ENCODE measurements at places on chromosomes 1 and 21.

DNA sequence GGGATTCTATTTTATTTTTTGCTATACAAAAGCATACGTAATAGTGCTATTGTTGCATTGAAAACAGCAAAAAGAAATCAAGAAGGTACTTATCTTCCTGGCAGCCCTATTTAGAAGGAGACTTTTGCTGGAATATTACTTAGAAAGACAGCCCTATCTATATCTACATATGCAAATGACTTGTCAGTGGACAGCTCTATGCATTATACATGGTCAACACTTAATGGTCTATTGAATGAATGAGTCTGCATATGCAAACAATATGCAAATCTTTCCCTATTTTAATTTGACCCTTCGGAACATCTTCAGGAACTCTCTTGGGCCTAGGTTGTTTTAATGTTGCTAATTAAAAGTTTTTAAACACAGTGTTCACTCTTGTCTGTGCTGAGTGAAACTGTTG is 110.8 kb downstream of the PLXNA2 start:
- H3K4me1 ChIP-seq: peaks cover 36% of the 10 kb centered on the region
- no peak overlapping the region for H3K4me3 ChIP-seq
- H3K36me3 ChIP-seq: no peaks in the 10 kb centered on the region
- no peak for DNase-seq
- H3K27me3 ChIP-seq: peaks cover 16% of the 10 kb centered on the region

- H3K4me3 ChIP-seq: peak overlapping the region; percentile 79
- H3K27me3 ChIP-seq: no peaks in the 10 kb centered on the region
- H3K4me1 ChIP-seq: peaks cover 33% of the 10 kb centered on the region
Measured at GRCh38 chr1:167720965-167721616, 691 bp upstream of the MPZL1 start.

DNA sequence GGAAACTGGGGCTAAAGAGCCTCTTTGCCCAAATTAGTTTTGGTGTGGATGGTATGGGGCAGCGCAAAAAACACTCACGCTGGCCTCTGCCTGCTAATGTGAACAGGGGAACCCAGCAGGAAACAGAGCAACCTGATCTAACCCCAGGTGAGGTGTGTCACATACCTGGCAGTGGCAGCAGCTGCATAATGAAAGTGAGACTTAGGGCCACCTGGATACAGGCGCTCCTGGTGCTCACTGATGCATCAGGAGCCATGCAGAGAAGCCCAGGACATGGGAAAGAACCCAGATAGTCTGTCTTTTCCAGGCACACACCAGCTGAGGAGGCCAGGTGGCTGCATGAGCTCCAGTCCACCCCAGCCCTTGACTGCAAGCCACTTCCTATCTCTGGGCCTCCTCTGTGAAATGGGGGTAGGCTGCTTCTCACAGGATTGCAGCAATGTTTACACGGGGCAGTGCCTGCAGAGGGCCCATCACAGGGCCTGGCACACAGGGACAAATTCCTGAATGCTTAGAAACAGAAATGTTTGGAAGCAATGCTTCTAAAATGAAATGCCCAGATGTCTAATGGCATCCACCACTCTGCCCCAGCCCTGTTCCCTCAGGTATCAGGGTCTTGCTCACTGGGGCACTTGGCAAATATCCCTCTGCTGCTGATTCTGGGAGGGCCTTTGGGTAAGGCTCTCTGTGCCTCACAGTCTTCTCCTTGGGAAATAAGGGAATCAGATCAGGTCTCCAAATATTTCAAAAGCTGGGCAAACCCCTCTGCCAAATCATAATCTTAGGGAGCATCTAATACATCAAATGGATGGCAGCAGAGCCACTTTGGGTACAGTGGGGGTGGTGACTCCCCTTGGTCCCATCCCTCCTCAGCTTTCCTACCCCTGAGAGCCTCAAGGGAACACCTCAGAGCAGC is 19.9 kb downstream of the DHCR24 start:
- no peak for DNase-seq
- no peaks in the 10 kb centered on the region for H3K27me3 ChIP-seq
- H3K27ac ChIP-seq: no peak overlapping the region

DNA sequence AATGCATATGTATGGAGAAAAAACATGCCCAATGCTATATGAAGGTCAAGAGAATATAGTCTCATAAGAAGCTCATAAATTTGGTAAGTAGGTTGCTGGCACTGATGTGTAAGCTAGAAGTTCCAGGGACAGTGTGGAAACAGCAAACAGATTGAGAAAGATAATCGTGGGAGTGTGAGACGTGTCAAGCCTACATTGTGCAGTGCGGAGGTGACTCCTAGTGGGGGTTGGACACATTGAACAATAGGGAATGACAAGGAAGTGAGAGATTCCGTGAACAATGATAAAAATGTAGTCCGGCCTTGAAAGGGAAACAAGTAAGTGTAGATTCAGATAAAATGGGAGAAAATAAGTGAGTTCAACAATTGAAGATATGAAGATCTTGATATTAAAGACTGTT is 788.4 kb upstream of the PRMT6 start:
- no peak overlapping the region for H3K4me3 ChIP-seq
- no peak overlapping the region for H3K27ac ChIP-seq
- H3K27me3 ChIP-seq: no peaks in the 10 kb centered on the region

DNA sequence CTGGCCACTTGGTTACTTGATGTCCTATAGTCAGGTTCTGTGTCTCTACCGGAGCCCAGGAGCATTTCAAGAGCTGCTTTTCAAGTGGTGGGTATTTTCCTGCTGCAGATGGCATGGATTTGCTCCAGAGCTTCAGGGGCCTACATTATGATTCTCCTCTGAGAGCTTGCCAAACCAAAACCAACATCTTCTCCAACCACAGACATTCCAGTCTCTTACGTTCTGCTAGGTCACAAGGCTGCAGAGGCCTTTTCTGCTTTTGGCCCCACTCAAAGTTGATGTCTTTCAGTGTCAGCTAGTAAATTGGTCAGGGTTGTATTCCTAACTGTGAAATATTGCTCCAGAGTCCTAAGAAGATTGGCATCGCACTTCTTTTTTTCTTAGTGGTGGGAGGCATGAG is 14.7 kb upstream of the AQP10 start:
- H3K4me1 ChIP-seq: no peaks in the 10 kb centered on the region
- no peak overlapping the region for H3K4me3 ChIP-seq
- no peaks in the 10 kb centered on the region for H3K36me3 ChIP-seq
- no peak overlapping the region for H3K27ac ChIP-seq
- no peaks in the 10 kb centered on the region for H3K27me3 ChIP-seq

DNA sequence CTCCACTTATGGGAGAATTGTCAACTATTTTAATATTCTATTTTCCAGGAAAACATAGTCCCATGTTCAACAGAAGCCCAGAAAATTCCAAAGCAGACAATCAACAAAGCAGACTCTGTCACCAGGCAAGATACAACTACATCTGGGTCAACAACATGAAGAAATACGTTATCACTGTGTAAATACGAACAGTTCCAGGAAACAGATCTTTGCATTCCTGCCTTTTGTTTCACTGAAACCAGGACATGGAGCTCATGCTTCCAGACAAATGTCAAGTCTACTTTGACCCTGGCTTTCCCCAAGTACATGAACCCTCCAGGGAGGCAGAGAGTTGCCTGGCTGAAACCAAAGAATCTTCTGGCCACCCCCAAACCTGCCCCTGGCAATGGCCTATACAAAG is 106.7 kb downstream of the SETD4 start:
- no peaks in the 10 kb centered on the region for H3K36me3 ChIP-seq
- H3K27ac ChIP-seq: no peak overlapping the region
- H3K4me1 ChIP-seq: no peaks in the 10 kb centered on the region
- no peaks in the 10 kb centered on the region for H3K27me3 ChIP-seq

GRCh38 chr1:85998105-85998855 is 158.3 kb downstream of the COL24A1 start:
- H3K27me3 ChIP-seq: no peaks in the 10 kb centered on the region
- no peak for DNase-seq
- H3K27ac ChIP-seq: no peak overlapping the region
- H3K4me3 ChIP-seq: no peak overlapping the region
- no peaks in the 10 kb centered on the region for H3K4me1 ChIP-seq
- no peaks in the 10 kb centered on the region for H3K36me3 ChIP-seq

GRCh38 chr1:160360227-160360695 is 6.6 kb upstream of the NHLH1 start:
- H3K4me3 ChIP-seq: no peak overlapping the region
- no peak overlapping the region for H3K27ac ChIP-seq
- no peak for DNase-seq
- H3K27me3 ChIP-seq: no peaks in the 10 kb centered on the region
- peaks cover 53% of the 10 kb centered on the region for H3K36me3 ChIP-seq

GRCh38 chr1:208058267-208058666 is 147.3 kb upstream of the CD34 start:
- H3K27me3 ChIP-seq: no peaks in the 10 kb centered on the region
- H3K36me3 ChIP-seq: no peaks in the 10 kb centered on the region
- no peak for DNase-seq
- H3K4me3 ChIP-seq: no peak overlapping the region
- H3K27ac ChIP-seq: no peak overlapping the region
- peaks cover 60% of the 10 kb centered on the region for H3K4me1 ChIP-seq

GRCh38 chr1:180181048-180181447 is 26.4 kb downstream of the QSOX1 start:
- no peaks in the 10 kb centered on the region for H3K36me3 ChIP-seq
- H3K27me3 ChIP-seq: no peaks in the 10 kb centered on the region
- no peak overlapping the region for H3K4me3 ChIP-seq
- H3K27ac ChIP-seq: no peak overlapping the region

DNA sequence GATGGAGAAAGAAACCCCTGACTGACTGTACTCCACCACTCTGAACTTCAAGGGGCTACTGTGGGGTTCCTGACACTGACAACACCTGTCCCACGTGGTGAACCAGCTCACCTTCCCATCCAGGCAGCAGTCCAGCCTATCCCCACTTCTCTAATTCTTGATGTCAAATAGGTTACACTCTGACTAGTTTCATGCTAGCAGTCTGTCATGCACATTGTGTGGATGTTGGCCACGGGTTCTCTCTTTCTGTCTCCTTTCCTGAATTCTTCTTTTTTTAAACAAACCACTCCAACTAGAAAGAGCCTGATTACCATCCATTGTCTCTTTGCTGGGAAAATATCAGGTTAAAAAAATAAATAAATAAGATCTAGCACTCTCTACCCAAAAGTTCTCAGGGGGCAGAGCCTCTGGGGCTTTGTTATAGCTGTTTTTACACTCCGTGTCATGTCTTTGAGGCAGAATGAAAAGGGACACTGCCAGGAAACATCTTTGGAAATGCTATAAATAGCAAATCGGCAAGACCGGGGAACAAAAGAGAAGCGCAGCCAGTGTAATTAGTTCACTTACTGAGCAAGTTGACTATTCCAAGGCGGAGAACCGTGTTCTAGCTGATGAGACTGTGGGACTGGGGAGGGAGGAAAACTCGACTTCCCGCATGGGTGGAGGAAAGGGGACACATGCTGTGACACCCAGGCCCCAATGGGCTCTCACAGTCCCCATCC is 356.1 kb downstream of the OMA1 start:
- peaks cover 9% of the 10 kb centered on the region for H3K27me3 ChIP-seq
- DNase-seq: no peak
- no peak overlapping the region for H3K27ac ChIP-seq
- H3K4me3 ChIP-seq: no peak overlapping the region
- H3K36me3 ChIP-seq: no peaks in the 10 kb centered on the region

- no peaks in the 10 kb centered on the region for H3K27me3 ChIP-seq
- no peak for DNase-seq
- no peak overlapping the region for H3K27ac ChIP-seq
- no peak overlapping the region for H3K4me3 ChIP-seq
- no peaks in the 10 kb centered on the region for H3K36me3 ChIP-seq
Measured at GRCh38 chr1:104629589-104629988, 879.9 kb downstream of the AMY1C start.

- H3K27ac ChIP-seq: no peak overlapping the region
- H3K4me1 ChIP-seq: no peaks in the 10 kb centered on the region
- no peaks in the 10 kb centered on the region for H3K27me3 ChIP-seq
- DNase-seq: peak; percentile 22
- no peak overlapping the region for H3K4me3 ChIP-seq
- no peaks in the 10 kb centered on the region for H3K36me3 ChIP-seq
Measured at GRCh38 chr1:231590453-231591198, 36.0 kb upstream of the DISC1 start.

DNA sequence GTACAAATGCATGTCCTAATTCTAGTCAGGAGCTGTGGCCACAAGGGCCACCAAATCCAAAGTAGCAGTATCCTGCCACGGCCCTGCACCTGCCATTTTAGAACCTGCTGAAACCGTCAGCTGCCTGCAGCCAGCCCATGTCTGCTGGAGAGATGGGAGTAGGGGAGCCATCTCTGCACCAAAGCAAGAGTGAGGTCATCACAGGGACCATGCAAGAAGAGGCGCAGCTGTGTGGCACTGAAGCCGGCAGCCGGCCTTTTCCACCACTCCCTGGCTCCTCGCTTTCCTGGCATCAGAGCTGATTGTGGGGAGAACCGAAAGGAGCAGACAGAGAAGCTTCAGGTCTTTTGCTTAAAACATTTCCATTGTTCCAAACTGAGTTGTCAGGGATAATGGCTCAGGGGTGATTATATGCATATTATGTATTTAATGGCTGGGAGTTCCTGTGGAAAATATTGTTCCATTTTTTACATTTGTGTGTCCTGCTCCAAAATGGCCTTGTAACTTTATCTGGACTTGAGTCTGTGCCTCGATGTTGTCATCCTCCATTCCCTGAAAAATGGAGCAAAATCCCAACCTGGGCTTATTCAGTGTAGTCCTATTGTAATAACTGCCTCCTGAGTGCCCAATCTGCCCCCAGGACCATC is 18.7 kb upstream of the NBL1 start:
- H3K4me3 ChIP-seq: no peak overlapping the region
- no peaks in the 10 kb centered on the region for H3K4me1 ChIP-seq
- no peak for DNase-seq

DNA sequence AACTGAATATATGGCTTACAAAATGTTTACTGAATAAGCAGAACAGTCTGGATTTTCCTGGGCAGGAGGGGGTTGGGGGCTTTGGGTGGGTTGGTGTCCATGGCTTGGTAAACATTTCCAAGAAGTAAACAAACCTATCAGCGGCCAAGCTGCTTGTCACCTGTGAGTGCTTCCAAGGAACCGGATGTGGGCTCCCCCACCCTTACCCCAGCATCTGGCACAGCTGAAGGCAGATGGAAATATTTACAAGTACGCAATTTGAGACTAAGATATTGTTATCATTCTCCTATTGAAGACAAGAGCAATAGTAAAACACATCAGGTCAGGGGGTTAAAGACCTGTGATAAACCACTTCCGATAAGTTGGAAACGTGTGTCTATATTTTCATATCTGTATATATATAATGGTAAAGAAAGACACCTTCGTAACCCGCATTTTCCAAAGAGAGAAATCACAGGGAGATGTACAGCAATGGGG is at the start of gene CLCA1:
Gene CLCA1, plus strand, starts transcription at position 427 of the 477 bp plus-strand sequence. Its CDS starts 45 bp downstream, at position 472.
- no peaks in the 10 kb centered on the region for H3K4me1 ChIP-seq
- H3K36me3 ChIP-seq: no peaks in the 10 kb centered on the region
- H3K27me3 ChIP-seq: no peaks in the 10 kb centered on the region
- no peak within 1 kb of the TSS for H3K27ac ChIP-seq

- no peak for DNase-seq
- no peaks in the 10 kb centered on the region for H3K4me1 ChIP-seq
- H3K27me3 ChIP-seq: no peaks in the 10 kb centered on the region
- H3K4me3 ChIP-seq: no peak overlapping the region
- no peak overlapping the region for H3K27ac ChIP-seq
Measured at GRCh38 chr1:117564227-117565075, 41.4 kb upstream of the TENT5C start.
